ENCODE measurements at places on chromosomes 12 and 14. TPM values are rescaled to one million over a fixed set of nuclear protein-coding genes. Genes with fewer than 3 reads are reported as not detected.

TEX52 gene
- not detected for total RNA-seq

SPTB gene
- total RNA-seq: not detected

CD163 gene
- not detected for total RNA-seq

CLEC1B gene
- total RNA-seq: not detected

RIPK3 gene
- total RNA-seq: 0.65 TPM

MMP19 gene
- total RNA-seq: 38.4 TPM

KLRG1 gene
- 1.4 TPM for total RNA-seq

GNB3 gene
- 0.39 TPM for total RNA-seq

GATC gene
- total RNA-seq: 22.9 TPM

POTEM gene
- total RNA-seq: not detected

GALNT9 gene
- total RNA-seq: 0.13 TPM

PMCH gene
- not detected for total RNA-seq

NCKAP5L gene
- 19.5 TPM for total RNA-seq

REC8 gene
- total RNA-seq: 2.2 TPM

NAV3 gene
- 42.5 TPM for total RNA-seq

SOX5 gene
- 12.4 TPM for total RNA-seq

KRT83 gene
- not detected for total RNA-seq
